ENCODE measurements at places on chromosomes 4 and X. TPM values are rescaled to one million over a fixed set of nuclear protein-coding genes. Genes with fewer than 3 reads are reported as not detected.

DNA sequence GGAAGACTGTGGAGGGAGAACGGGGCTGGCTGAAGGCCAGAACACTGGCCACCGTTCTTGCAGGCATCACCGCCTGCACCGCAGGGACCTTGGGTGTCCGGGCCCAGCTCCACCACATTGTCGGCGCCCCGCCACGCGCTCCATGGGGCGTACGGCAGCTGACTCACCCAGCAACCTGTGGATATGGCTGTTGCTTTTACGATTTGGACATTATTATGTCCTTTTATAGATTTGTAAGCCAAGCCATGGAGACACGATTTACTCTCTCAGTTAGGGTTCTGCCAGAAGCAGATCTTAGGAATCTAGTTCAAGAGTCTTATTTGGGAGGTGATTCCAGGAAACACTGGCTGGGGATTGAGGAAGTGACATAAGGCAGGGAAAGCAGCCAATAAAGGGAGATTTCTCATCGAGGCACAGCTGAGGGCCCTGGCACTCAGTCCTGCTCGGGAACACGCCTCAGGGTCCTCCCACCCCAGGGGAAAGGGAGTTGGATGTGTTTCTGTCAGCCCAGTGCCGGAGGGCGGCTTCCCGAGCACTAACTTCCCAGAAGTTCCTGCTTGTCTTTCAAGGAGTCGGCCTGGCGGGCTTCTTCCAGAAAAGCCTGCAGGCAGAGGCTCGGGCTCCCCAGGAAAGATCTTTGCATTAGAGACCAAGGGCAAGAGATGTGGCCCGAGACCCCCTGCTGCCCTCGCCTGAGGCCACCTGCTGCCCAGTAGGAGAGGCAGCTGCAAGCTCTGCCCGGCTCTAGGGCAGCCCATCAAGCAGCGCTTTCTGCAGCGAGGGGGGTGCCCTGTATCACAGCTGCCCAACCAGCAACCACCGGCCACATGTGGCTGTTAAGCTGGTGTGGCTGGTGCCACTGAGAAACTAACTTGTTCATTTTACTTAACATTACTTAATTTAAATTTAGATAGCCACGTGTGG is 52.9 kb downstream of the CRMP1 start:
- H3K36me3 ChIP-seq, result no peaks in the 10 kb centered on the region
- no peaks in the 10 kb centered on the region for H3K27me3 ChIP-seq
- H3K4me1 ChIP-seq, result no peaks in the 10 kb centered on the region
- DNase-seq, result peak; percentile 48
- H3K4me3 ChIP-seq, result no peak overlapping the region

GRCh38 chrX:129649268-129650182 is 5.2 kb downstream of the APLN start:
- H3K27me3 ChIP-seq, result no peaks in the 10 kb centered on the region
- peaks cover 8% of the 10 kb centered on the region for H3K4me1 ChIP-seq
- H3K4me3 ChIP-seq, result no peak overlapping the region
- no peaks in the 10 kb centered on the region for H3K36me3 ChIP-seq
- H3K27ac ChIP-seq, result no peak overlapping the region

DNA sequence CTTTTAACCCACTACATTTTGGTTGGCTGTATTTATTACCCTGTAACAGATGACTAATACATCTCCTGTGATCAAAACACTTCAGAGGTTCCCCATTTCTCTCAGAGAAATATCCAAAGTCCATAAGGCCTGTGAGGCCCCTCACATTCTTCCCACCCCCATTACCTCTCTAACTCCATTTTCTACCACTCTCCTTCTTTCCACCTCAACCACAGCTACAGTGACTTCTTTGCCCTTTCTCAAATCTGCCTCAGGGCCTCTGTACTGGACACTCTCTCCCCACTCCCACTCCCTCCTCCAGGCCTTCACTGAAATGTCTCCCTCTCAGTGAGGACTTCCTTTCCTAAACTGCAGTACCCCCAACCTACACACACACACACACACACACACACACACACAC is 8.4 kb upstream of the TMEM144 start:
- no peaks in the 10 kb centered on the region for H3K4me1 ChIP-seq
- no peaks in the 10 kb centered on the region for H3K27me3 ChIP-seq
- no peak overlapping the region for H3K4me3 ChIP-seq
- H3K27ac ChIP-seq, result no peak overlapping the region
- H3K36me3 ChIP-seq, result no peaks in the 10 kb centered on the region

DNA sequence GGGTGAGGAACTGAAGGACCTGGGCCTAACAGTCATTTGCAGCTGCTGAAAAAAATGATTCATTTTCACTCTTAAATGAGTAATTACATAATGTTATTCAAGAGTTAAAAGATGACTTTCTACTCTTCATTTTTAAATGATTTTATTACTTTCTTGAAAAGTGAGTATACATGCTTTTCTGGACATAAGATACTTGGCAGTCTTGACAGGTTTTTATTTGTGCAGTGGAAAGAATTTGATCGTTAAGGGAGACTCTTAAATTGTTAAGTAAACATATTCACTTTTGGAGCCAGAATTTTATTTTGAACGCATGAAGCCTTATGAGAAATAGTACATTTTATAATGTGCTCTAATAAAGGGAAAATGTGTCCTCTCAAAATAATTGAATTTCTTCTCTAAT is 245.7 kb downstream of the TENM3 start:
- no peak overlapping the region for H3K27ac ChIP-seq
- no peak for DNase-seq
- no peaks in the 10 kb centered on the region for H3K27me3 ChIP-seq
- H3K36me3 ChIP-seq, result no peaks in the 10 kb centered on the region

GRCh38 chrX:40385256-40385655 is 195.5 kb upstream of the ATP6AP2 start:
- no peak overlapping the region for H3K4me3 ChIP-seq
- H3K36me3 ChIP-seq, result no peaks in the 10 kb centered on the region
- no peak for DNase-seq
- H3K27ac ChIP-seq, result no peak overlapping the region
- no peaks in the 10 kb centered on the region for H3K4me1 ChIP-seq

- H3K27me3 ChIP-seq, result no peaks in the 10 kb centered on the region
- H3K36me3 ChIP-seq, result no peaks in the 10 kb centered on the region
- no peak for DNase-seq
Measured at GRCh38 chr4:4805887-4806286, 53.6 kb upstream of the MSX1 start.

DNA sequence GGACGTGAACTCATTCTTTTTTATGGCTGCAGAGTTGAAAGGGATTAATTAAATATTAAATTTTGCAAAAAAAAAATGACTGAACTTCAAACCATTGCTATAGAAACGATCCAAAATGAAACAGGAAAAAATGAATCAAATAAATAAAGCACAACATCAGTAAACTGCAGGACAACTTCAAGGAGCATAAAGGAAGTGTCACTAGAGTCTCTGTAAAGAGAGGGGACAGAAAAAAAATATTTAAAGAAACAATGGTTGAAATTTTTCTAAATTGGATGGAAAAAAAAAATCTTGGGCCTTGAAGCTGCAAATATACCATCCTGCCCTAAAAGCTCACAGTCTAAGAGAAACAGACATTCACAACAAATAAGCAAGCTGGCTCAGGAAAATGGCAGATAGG is 339.3 kb upstream of the INTU start:
- H3K36me3 ChIP-seq, result no peaks in the 10 kb centered on the region
- no peak overlapping the region for H3K4me3 ChIP-seq
- H3K4me1 ChIP-seq, result no peaks in the 10 kb centered on the region

DNA sequence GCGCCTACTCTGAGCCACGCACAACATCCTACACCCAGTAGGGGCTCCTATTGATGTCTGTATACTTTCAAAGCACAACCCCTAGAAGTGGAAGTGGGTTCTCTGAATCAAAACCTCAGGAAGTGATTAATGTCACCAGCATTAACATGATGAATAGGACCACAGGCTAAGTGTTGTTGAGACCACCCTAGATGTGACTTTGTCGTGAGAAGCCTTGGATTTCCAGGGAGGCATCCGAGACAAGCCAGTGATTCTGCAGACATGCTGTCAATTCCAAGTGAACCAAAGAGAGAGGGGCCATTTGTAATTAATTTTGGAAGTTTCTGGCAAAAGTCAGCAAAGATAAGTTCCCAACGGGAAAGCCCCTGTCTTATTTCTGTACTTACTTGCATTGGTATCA is 493.0 kb downstream of the ZIC3 start:
- H3K4me3 ChIP-seq, result no peak overlapping the region
- no peaks in the 10 kb centered on the region for H3K4me1 ChIP-seq
- H3K27ac ChIP-seq, result no peak overlapping the region
- H3K36me3 ChIP-seq, result no peaks in the 10 kb centered on the region
- H3K27me3 ChIP-seq, result no peaks in the 10 kb centered on the region

DNA sequence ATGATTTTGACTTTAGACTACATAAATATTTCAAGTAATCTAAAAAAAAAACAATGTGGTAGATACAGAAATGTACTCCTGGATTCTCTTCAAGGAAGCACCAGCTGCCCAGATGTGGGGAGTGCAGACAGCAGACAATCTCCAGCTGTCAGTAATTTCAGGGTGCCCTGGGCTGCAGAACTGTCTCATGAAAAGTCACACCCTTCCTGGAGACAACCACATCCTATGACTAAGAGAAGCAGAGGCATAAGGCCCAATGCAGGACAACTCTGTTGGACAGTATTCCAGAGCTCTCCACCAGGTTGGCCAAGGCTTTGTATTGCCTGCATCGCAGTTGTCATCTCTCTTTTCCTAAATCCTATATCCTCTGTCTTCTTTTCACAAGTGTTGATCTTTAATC is 34.4 kb upstream of the BLTP1 start:
- H3K36me3 ChIP-seq, result no peaks in the 10 kb centered on the region
- no peak overlapping the region for H3K4me3 ChIP-seq
- DNase-seq, result peak; percentile 1
- no peaks in the 10 kb centered on the region for H3K27me3 ChIP-seq
- no peak overlapping the region for H3K27ac ChIP-seq

DNA sequence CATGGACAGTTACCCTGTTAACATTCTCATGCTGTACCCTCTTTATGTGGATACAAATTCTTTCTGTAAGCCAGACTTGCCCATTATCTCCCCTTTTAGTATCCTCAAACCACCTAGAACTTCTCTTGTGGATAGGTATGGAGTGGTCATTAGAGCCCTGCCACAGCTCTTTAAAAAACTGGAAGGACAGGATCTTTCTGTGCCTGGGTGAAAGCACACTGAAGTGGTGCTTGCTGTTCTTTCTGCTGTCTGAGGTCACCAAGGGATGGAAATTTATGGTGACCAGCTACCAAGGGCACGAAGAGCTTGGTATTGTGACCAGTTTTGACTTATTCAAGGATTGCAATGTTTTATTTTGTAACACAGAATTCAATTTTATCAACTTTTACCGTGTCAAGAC is 344.2 kb downstream of the CBLL2 start:
- DNase-seq, result no peak
- H3K4me3 ChIP-seq, result no peak overlapping the region
- no peaks in the 10 kb centered on the region for H3K27me3 ChIP-seq
- no peaks in the 10 kb centered on the region for H3K36me3 ChIP-seq
- H3K27ac ChIP-seq, result no peak overlapping the region

DNA sequence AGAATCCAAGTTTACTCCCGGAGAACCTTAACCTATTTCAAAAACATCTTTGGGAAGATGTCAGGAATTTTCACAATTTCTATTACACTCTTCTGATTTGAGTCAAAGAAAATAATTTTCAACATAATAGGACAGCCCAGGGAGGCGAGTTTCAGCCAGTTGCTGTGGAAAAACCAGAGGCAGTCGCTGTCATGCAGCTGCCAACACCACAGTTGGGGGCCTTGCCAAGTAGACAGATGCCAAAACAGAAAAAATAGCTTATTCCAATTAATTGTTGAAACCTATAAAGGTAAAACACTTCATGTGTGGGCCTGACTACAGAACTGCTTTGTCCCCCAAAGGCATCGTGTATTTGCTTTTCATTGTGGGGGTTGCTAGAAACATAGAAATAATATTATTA is 225.8 kb downstream of the DMD start:
- no peaks in the 10 kb centered on the region for H3K27me3 ChIP-seq
- no peaks in the 10 kb centered on the region for H3K36me3 ChIP-seq
- no peak for DNase-seq
- no peak overlapping the region for H3K4me3 ChIP-seq

- H3K4me3 ChIP-seq, result no peak overlapping the region
- H3K27ac ChIP-seq, result peak overlapping the region; percentile 55
- no peaks in the 10 kb centered on the region for H3K36me3 ChIP-seq
- H3K27me3 ChIP-seq, result no peaks in the 10 kb centered on the region
- DNase-seq, result no peak
- peaks cover 47% of the 10 kb centered on the region for H3K4me1 ChIP-seq
Measured at GRCh38 chr4:99024481-99025275, 29.2 kb downstream of the METAP1 start.

DNA sequence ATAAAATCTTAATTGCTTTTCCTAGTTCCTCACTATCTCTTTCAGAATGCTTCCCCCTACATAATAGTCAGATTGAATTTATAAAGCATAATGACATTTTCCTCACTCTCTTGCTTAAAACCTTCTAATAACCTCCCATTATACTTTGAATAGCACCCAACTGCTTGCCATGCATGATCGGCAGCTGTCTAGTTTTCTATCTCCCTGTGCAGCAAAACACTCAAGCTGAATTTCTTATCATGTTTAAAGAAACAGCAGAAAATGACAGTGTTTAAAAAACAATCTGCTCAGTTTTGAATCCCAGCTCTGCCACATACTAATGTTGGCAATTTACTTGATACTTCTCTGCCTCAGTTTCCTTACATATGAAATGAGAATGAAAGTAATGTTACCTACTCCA is 947.1 kb upstream of the HS3ST1 start:
- H3K27ac ChIP-seq, result no peak overlapping the region
- no peak overlapping the region for H3K4me3 ChIP-seq
- H3K4me1 ChIP-seq, result no peaks in the 10 kb centered on the region
- no peaks in the 10 kb centered on the region for H3K27me3 ChIP-seq
- no peak for DNase-seq

DNA sequence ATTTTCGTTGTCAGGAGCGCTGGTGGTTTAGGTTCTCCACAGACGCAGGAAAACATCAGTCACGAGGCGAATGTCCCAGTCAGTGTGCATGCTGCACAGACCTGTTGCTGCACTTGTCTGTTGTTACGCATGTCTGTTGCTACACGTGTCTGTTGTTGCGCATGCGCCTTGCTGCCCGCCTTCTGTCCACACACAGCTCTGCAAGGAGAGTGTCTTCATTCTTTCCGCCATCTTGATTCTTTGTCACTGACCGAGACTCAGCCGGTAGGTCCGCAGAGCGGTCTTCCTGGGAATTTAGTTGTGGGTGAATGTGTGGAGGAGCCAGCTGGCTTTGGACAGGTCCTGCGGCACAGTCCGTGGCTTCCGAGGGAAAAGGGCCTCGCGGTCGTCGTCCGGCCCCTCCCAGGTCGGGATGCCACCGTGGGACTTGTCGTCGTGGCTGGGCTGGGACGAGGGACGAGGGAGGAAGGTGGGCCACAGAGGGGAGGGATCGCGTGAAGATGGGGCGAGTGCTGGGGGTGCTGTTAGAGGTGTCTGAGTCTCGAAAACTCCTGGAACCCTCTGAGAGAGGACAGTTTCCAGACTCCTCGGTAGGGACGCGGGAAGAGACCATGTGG is at the start of gene PAGE2B:
PAGE2B (plus strand) TSS at position 180 of the 617 bp plus-strand sequence. CDS start 1,012 bp downstream, outside the sequence.
- H3K4me3 ChIP-seq, result no peak within 1 kb of the TSS
- no peak for DNase-seq
- no peaks in the 10 kb centered on the region for H3K27me3 ChIP-seq
- H3K36me3 ChIP-seq, result no peaks in the 10 kb centered on the region
- H3K27ac ChIP-seq, result no peak within 1 kb of the TSS
- H3K4me1 ChIP-seq, result no peaks in the 10 kb centered on the region

- no peak for DNase-seq
- H3K4me3 ChIP-seq, result no peak overlapping the region
- peaks cover 3% of the 10 kb centered on the region for H3K27me3 ChIP-seq
- no peaks in the 10 kb centered on the region for H3K4me1 ChIP-seq
- H3K36me3 ChIP-seq, result no peaks in the 10 kb centered on the region
- H3K27ac ChIP-seq, result no peak overlapping the region
Measured at GRCh38 chrX:53254570-53255461, 26.6 kb downstream of the IQSEC2 start.

Gene PRAF2
- polyA plus RNA-seq, result 47.9 TPM

Gene TBC1D8B
- 3.5 TPM for polyA plus RNA-seq

Gene MTCP1
- 21.5 TPM for polyA plus RNA-seq

Gene GRIA2
- polyA plus RNA-seq, result 0.80 TPM

Gene SPANXN3
- polyA plus RNA-seq, result not detected
